ENCODE measurements at places on chromosomes 6 and 20.

DNA sequence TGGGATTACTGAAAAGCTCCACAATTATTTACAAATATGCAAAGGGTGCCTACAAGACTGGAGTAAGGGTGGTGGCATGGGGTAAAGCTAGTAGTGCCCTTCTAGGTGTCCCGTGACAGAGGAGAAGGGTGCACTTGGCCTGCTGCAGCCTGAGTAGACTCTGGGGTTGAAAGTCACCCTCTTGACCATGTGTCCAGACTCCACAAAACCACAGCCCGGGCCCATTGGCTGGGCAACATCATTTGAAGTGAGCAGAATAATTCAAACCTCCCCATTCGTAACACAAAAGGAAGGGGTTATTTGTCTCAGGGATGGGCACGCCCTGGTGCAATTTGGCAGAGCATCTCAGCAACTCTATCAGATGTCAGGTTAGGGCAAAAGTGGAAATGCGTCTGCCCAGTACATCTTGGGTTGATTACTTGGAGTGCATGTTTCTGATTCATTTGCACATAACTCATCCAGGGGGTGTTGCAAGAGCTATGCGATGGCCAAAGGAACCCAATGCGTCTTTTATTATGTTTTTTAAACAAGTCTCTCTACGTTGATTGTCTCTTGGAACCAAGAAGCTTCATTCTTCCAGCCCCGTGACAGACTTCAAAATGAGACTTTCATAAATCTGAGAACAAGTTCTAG lies 56.7 kb downstream of the ISM1 start:
- H3K4me1 ChIP-seq, result peaks cover 22% of the 10 kb centered on the region
- peak overlapping the region; percentile 39 for H3K27ac ChIP-seq
- no peaks in the 10 kb centered on the region for H3K27me3 ChIP-seq
- H3K36me3 ChIP-seq, result no peaks in the 10 kb centered on the region
- peak; percentile 86 for DNase-seq

GRCh38 chr20:41412324-41413120 lies 45.9 kb upstream of the EMILIN3 start:
- no peak overlapping the region for H3K4me3 ChIP-seq
- H3K36me3 ChIP-seq, result peaks cover 21% of the 10 kb centered on the region
- H3K4me1 ChIP-seq, result 0 out of 2 replicates have a peak, but pooled peaks cover 4% of the 10 kb centered on the region
- no peaks in the 10 kb centered on the region for H3K27me3 ChIP-seq
- H3K27ac ChIP-seq, result no peak overlapping the region

- no peaks in the 10 kb centered on the region for H3K36me3 ChIP-seq
- DNase-seq, result peak; percentile 87
- H3K4me1 ChIP-seq, result peaks cover 25% of the 10 kb centered on the region
- H3K27ac ChIP-seq, result peak overlapping the region; percentile 64
- H3K27me3 ChIP-seq, result no peaks in the 10 kb centered on the region
Observed at GRCh38 chr20:56359212-56360132, 698 bp downstream of the FAM210B start.

GRCh38 chr20:64164123-64164836 lies at the start of gene MYT1:
MYT1 (plus strand) TSS chr20:64164452; CDS start chr20:64198862, 34,410 bp downstream.
- peaks cover 78% of the 10 kb centered on the region for H3K27me3 ChIP-seq
- H3K4me1 ChIP-seq, result no peaks in the 10 kb centered on the region
- H3K27ac ChIP-seq, result no peak within 1 kb of the TSS
- H3K4me3 ChIP-seq, result no peak within 1 kb of the TSS
